ENCODE measurements at places on chromosomes 5 and 9.

GRCh38 chr5:66122379-66123034 lies 21.6 kb upstream of the SREK1 start:
- DNase-seq, result peak; percentile 7

- DNase-seq, result peak; percentile 58
These were observed 59.2 kb downstream of the IPPK start for GRCh38 chr9:92610470-92611420.

GRCh38 chr9:89312222-89312571 lies 1.2 kb downstream of the CKS2 start:
- DNase-seq, result no peak

- no peak for DNase-seq
These were observed 359.2 kb upstream of the ZNF462 start for GRCh38 chr9:106503759-106504158.

DNA sequence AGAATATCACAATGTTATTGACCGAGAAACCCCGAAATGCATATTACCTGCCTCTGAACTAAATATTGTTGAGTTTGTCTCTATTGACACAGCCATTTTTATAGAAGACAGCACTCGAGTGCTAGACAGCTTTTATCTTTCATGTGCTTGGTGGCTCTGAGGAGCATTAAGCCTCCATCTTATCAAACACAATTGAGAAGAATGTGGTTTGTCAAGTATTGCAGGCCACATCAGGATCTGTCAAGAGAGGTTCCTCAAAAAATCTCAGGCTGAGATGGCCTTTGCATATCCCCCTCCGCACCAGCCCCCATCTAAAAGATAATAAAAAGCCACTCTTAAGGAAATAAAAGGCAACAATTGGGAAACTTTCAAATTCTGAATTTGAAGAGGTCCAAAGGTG lies 284.8 kb downstream of the DENND1A start:
- DNase-seq, result no peak

GRCh38 chr5:120367896-120368634 lies 96.0 kb upstream of the PRR16 start:
- no peak for DNase-seq

- DNase-seq, result no peak
These were observed 151.1 kb downstream of the SMARCA2 start for GRCh38 chr9:2166203-2166602.

- no peak for DNase-seq
These were observed 35.0 kb downstream of the CNOT8 start for GRCh38 chr5:154893381-154893780.

DNA sequence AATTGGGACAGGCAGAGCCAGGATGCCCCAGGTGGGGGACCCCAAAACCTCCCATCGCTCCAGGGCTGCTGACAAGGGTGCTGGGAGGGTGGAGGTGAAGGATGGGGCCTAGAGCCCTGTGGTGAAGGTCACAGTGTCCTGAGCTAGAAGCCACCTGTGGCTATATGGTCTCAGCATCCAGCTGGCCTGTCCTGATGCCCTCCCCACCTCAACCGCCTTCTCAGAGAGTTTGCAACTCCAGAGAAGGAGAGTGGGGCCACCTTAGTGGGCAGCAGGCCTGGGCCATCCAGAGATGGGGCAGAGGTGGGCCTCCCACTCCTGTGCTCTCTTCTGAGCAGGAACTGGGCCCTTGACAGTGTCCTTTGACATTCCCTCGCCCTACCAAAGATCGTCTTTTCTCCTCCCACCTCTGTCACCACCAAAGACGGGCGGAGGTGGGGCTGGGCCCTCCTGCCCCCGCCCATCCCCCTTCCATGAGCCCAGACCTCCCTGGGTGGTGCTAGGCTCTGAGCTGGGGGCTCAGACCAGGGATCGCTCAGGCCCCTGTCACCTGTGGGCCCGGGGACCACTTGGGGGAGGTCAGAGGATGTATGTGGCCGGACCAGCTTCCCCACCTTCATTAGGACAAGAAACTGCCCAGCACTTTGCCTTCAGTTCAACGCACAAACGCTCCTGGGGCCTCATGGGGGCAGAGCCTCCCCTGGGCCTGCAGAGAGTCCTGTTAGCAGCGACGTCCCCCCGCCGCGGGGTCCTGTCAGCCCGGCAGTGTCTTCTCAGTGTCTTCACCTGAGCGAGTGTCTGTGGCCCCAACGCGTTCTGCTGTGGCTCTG lies 10.0 kb upstream of the DOLPP1 start:
- DNase-seq, result no peak

DNA sequence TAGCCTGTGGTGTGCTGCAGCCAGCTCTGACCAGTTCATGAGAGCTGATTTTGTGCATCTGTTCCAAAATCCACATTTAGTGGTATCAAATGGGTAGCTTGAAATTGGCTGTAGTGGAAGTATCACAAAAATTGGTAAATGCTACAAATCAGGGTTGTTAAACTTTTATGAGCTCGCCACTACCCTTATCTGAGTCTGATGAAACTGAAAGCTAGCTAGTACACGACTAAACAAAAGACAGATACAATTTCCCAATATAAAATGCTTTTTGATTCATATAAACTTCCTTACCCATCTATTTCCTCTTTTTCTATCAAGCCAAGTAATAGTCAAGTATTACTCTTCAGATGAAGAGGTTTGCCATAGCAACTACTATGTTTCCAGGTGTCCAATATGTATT lies 392.0 kb downstream of the TMEM161B start:
- no peak for DNase-seq

DNA sequence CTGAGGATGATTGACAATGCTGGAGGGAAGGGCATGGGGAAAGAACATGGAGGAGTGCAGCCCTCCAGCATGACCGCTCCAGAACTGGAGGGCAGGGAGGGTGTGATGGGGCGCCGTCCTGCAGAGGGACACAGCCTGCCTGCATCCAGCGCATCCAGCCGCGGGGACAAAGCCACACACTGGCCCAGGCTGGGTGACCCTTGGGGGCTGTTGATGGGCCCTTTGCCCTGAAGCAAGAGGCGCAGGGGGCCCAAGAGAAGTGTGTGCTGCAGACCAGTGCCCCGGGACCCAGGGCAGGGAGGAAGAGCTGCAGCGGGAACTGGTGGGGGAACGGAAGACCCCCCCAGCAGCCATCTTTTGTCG lies 169.8 kb upstream of the PPP1R26 start:
- no peak for DNase-seq

All from skeletal muscle cell (primary cell).